CD8-positive, alpha-beta memory T cell (primary cell): ENCODE measurements at places on chromosomes 1 and 21. TPM values are rescaled to one million over a fixed set of nuclear protein-coding genes. Genes with fewer than 3 reads are reported as not detected.

Gene PGLYRP3
- not detected for total RNA-seq

Gene CFHR5
- not detected for total RNA-seq

Gene CEPT1
- 41.3 TPM for total RNA-seq

Gene GORAB
- total RNA-seq = 13.5 TPM

Gene TNNT2
- total RNA-seq = not detected

DNA sequence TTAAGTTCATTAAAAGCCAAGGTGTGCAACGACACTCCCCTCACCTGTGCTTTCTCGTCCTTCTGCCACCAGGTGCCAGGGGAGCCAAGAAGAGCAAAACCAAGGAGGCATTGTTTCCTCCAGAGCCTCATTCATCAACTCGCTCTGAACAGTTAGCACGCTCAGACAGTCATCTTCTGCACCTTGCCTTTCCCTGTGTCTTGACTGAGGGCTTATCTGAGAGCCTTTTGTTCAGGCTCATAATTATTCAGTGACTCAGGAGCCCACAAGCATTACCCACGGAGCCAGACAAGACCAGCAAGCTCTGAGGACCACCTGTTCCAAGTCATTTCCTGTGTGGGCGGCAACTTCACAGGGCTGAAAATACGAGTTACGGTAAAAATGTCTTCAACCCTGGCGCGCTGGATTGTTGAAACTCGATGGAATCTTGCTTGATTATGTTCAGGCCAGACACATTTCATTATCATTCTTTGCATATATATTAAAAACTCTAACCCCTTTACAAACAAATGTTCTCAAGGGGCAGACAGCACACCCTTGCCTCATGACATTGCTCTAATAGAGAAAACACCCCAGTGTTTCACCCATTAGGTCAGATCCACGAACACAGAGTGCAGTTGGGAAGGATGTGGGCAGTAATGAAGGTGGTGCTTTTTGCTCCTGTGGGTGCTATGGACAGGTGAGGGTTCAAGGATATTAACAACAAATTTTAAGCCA, 89.7 kb upstream of the RUNX1 start:
- DNase-seq = peak; percentile 69

Gene TINAGL1
- not detected for total RNA-seq

DNA sequence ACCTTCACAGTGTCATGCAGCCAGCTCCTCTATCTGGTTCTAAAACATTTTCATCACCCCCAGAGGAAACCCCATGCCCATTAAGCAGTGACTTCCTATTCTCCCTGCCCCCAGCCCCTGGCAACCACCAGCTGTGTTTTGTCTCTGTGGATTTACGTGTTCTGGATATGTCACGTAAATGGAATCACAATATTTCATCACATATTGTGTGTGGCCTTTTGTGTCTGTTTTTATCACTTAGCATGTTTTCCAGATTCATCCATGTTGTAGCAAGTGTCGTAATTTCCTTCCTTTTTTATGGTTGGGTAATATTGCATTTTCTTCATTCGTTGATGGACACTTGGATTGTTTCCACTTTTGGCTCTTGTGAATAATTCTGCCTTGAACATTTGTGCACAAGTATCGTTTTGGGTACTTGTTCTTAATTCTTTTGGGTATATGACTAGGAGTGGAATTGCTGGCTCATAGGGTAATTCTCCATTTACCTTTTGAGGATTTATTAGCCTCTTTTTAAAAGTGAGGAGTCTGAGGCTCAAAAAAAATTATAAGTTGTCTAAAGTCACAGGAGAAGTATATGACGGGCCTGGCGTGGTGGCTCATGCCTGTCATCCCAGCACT, 127.0 kb downstream of the MRPS6 start:
- no peak for DNase-seq

DNA sequence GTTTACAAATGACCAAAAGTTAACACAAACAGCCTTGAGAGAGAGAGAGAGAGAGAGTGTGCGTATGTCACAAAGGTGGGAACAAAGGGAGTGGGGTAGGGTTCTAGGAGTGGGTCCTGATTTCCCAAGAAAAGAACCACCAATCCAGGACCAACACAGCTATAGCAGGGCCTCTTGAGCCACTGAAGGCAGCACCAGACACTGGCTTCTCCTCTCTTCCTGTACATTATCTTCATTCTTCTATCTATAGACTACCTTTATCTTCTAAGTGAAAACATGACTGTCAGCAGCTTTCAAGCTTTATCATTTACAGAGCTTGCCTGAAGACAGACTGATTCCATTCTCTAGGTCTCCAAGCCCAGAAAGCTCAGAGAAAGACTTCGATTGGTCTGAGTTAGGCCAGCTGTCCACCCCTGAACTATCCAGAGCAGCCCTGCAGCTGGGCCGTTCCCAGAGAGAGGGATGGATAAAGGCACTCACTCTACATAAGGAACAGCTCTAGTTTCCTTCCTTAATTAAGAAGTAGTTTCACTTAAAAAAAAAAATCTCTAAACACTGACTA, 11.2 kb downstream of the ALG14 start:
- DNase-seq = no peak

DNA sequence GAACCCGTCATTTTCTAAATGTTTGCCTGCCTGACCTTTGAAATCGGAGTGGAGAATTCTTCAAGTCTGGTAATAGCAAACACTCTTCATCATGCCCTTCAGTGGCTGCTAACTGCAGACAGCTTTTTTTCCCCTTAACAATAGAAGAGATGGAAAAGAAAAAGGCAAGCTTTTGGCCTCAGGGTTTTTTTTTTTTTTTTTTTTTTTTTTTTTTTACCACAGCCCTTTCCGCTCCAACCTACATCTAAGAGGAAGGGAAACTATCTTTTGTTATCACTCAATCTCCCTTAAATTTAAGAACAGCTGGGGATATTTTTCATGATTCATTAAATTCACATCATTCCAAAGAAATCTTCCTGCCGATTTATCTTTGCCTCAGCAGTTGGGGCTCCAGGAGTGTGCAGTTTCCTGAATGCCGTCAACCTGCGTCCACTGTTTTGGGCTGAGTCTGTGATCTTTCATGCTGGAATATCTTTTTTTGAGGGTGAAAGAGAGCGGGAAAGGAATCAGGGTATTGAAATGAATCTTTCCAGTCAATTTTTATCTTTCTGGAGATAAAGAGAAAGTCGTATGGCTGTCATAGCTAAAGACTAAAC, 144.5 kb upstream of the SMYD2 start:
- no peak for DNase-seq

DNA sequence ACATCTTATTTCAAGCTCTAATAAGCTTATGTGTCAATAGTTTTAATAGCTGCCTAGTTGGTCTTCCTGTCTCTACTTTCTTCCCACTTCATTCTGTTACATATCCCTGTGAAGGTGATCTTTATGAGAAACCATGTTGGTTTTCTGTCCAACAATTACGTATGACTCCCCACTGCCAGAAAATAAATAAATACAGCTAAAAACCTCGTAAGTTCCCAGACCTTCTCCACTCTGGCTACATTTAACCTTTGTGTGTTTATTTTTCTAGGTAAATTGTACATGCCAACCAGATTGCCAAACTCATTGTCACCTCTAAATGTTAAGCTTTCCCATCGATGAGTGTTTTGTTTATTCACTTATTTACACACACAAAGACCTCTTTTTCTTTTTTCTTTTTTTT, 147.2 kb downstream of the CRB1 start:
- DNase-seq = no peak

GRCh38 chr1:9294405-9294773, 1.7 kb downstream of the SPSB1 start:
- DNase-seq = no peak

- no peak for DNase-seq
Observed at GRCh38 chr1:225818229-225818628, 8.3 kb downstream of the EPHX1 start.

Gene FCRLA
- not detected for total RNA-seq

GRCh38 chr1:12692967-12693782, 22.7 kb upstream of the AADACL3 start:
- DNase-seq = no peak

- DNase-seq = no peak
Observed at GRCh38 chr21:39319251-39319756, 5.9 kb upstream of the BRWD1 start.

Gene SYT11
- total RNA-seq = 22.7 TPM

DNA sequence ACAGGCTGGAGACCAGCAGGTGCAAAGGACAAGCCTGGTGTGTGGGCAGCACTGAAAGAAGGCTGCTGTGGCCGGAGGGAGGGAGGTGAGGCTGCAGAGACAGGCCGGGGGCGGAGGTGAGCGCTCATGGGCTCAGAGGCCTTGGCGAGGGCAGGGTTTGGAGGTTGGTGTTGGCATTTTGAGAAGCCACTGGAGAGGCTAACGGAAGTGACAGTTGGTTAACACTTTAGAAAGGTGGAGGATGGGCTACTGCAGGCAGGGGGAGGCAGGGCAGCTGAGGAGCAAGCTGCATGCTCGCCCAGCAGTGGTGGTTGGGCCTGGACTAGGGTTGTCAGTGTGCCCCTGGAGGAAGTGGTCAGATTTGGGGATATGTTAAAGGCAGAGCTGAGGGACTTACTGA, 37.5 kb downstream of the QSOX1 start:
- no peak for DNase-seq

Gene KRTAP23-1
- not detected for total RNA-seq

GRCh38 chr1:178727014-178727895, 2.2 kb downstream of the RALGPS2 start:
- DNase-seq = no peak

Gene GJC2
- 0.57 TPM for total RNA-seq

DNA sequence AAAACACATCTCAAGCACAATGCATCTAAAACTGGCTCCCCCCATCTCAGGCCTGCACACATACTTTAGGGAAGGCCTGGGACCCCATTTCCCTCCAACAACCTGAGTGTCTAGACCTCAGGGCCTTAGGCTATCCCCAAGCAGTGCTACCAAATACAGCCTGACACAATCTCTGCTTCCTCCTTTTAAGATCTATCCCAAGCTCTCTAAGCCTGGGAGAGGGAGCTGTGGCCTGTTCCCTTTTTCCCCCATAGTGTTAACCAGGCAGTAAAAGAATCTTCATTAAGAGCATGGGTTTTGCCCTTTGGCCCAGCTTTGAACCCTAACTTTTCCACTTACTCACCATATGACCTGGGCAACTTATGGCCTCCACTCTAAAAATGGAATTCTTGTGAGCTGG, 10.8 kb upstream of the COL8A2 start:
- no peak for DNase-seq

DNA sequence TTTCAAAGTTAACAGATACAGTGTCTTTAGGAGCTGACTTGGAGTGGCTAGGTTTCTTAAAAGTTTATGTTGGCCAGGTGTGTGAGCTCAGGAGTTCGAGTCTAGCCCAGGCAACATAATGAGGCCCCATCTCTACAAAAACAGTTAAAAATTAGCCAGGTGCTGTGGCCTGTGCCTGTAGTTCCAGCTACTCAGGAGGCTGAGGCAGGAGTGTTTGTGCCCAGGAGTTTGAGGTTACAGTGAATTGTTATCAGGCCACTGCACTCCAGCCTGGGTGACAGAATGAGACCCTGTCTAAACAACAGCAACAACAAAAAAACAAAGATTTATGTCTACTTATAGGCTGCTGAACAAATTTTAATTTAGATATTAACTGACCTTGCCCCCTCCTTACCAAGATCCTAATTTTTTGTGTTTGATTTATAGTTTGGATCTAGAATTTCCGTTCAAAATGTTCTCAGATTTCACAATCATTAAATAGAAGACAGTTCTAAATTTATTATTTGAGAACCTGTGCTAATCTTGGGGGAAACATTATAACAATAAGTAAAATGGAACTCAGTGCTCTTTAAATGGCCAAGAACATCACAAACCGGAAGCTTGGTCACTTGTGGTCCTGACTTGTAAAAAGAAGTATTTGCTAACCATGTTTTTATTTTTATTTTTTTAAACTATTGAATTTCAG, 67.8 kb downstream of the POU2F1 start:
- no peak for DNase-seq

DNA sequence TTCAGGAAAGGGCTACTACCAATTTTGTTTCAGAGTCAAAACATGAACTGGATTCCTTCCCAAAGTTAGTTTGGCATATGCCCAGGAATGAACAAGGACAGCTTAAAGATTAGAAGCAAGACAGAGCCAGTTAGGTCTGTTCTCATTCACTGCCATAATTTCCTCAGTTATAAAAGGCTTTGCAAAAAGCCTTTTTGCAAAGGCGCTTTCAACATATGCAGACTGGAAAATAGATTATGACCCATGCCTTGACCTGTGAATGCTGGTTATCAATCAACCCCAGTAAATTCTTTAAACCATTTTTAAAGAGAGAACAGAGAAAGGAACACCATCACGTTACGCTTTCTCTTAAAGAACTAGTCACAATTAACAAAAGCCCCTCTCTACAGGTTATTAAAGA, 1.7 kb upstream of the FRRS1 start:
- no peak for DNase-seq

DNA sequence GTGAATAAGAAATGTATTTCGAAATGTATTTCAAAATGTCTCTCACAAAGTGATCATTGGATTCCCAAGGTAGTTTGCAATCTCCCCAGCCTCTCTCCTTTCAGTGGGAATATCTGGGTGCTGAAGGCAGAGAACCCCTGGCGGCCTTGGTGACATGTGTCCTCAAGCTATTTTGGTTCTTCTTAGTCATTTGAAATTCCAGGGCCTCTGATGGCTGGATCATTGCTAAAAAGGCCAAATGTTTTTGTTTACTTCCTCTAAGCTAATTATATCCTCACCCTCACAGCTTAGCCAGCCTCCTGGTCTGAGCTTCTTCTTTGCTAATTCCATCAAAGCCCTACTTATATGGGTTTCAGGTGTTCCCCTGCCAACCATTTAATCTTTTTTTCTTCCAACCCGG, 71.2 kb downstream of the LRRC40 start:
- DNase-seq = no peak

DNA sequence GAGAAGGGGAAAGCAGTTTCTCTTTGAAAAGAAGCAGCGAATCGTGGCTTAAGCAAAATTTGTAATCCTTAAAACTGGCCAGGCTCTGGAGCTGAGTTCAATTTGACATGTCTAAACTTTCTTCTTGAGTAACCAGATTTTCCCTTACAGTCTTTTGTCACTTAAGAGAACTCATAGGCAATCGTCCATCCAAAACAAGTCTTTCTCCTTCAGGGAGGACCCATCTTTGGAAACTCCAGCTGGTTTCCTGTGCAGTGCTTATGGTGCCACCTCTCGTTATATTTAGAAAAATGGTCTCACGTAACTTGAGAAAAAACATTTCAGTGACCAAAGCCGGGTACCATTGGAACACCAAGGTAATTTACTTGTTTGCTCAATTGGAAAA, 1.8 kb upstream of the PTTG1IP start:
- no peak for DNase-seq

- DNase-seq = peak; percentile 47
Observed at GRCh38 chr1:209692745-209693504, 11.7 kb upstream of the HSD11B1 start.

DNA sequence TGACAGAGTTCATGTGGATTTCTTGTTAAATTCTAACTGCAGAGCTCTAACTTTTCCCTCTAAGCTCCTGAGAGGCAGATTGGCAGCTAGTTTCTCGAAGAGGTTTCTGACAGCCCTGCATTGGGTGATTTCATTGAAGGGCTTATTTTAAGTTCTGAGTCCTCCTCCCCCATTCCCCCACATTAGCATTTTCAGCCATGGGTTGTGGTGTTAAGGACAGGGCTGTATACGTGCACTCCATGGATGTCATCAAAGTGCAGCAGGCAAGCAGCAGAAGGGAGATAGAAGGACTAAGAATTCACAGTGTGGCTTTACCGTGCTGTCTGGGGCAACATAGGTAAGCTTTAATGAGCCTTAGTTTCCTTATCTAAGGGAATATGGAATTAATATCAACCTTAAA, 19.0 kb downstream of the CRYZ start:
- no peak for DNase-seq

Gene ASCL5
- not detected for total RNA-seq
